ENCODE measurements at places on chromosomes 2 and 18.

- DNase-seq, result no peak
Observed at GRCh38 chr18:5601188-5601624, 57.4 kb upstream of the EPB41L3 start.

DNA sequence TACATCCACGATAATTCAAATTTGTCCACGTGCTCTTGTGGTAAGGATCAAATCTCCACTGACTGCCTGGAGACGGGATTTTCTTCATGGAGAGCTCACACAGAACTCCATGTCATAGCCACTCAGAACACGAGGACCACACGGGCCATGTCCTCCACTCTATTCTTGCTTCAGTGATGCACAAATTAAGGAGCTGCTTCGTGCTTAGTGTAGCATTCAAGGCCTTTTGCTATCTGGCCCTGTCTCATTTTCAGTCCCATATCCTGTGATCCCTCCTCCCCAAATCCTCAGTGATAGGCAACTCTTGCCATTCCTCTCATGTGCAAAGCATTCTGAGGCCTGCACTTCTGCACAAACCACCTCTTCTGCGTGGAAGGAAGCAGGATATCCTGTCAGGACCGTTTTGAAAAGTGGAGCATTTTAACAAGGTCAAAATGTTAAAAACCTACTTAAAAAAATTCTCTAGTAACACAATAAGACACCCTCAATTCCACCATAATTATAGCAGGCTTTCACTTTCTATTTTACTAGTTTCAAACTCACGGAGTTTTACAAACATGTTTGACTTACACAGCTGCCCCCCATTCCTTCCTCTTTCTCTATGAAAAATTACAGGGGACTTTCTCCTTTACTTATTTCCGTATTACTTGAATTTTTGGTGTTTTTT, 35.2 kb downstream of the ST3GAL5 start:
- DNase-seq, result peak; percentile 67

DNA sequence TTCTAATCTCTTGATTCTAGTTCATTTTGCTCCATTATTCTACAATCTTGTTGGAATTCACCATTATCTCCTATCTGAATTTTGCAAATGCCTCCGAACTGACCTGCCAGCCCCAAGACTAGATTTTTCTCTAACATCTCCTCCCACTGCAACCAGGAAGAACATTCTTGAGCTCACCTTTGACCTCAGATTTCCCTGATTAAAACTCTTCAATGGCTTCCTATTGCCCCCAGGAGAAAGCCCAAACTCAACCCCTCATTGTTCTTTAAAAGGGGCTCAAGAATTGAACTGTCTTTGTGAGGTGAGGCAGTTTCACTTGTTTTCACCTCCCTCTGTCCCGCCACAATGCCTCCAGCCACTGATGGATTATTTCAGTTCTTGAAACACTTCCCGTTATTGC, 784.6 kb upstream of the ZEB2 start:
- no peak for DNase-seq

DNA sequence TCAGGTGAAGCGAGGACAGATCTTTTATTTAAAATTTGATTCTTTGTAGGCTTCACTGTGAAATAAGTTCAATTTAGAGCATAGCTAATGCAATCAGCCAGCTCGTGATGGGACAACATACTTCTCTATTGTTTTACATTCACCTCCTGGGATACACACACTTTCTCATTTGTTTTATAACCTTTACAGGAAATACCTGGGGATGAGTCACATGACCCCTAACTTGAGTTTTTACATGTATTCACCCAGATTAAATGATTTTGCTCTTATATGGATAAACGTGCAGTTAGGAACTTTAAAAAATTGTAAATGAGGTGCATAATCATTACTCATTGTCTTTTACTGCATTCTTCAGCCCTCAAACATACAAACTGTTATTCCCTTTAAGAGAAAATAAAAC, 152.1 kb downstream of the NEDD4L start:
- no peak for DNase-seq

- no peak for DNase-seq
Observed at GRCh38 chr2:203855274-203855673, 12.3 kb upstream of the CTLA4 start.

GRCh38 chr2:237630216-237631000, 3.0 kb downstream of the LRRFIP1 start:
- no peak for DNase-seq

Data from activated effector memory CD4-positive, alpha-beta T cell treated with anti-CD3 and anti-CD28 coated beads, Interleukin-2, amount 50 U/mL, for 16 hours (primary cell).